SW 1271 (cell line): ENCODE measurements at places on chromosomes 3 and 15.

DNA sequence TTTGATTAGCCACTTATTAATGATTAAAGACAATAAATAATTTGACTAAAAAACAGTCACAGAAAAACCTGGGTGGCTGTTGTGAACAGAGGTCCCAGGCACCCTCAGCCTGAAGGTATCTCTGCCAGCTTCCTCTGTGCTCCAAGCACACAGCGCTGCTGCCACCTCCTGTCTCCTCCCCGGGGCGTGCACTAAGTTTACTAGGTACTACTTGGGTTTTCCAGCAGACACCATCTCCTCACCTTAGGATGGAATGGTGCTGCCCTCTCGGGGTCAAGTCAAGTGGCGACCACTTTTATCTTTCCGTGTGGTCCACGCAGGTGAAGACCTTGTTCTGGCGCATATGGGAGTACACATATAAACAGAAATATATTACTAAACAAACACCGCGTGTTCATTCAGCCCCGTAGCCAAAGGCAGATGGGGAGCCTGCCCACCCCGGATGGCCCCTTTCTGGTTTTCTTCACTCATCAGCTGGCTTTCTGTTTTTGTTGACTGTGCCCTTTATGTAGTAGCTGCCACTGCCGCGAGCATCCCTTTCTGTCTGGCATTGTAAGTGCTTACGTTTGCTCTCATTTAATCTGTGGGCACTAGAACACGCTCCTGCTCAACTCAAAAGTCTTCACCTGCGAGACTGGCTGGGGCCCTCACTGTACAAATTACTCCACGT lies 128.0 kb downstream of the LRIG1 start:
- no peak for DNase-seq

GRCh38 chr3:38958026-38958720 lies 93.6 kb downstream of the SCN11A start:
- no peak for DNase-seq

DNA sequence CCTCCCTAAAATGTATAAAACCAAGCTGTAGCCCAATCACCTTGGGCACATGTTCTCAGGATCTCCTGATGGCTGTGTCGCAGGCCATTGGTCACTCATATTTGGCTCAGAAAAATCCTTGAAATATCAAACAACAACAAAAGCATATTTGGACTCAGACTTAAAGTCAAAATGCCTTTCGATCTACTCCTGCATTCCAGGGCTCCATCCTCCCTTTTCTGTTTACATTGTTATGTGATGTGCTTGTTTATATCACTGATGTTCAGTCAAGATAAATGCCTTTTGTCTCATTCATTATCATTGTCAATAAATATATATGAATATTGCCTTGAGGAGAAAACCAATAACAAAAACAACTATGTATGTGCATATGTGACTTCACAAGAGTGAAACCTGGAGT lies 31.7 kb downstream of the HGD start:
- no peak for DNase-seq

DNA sequence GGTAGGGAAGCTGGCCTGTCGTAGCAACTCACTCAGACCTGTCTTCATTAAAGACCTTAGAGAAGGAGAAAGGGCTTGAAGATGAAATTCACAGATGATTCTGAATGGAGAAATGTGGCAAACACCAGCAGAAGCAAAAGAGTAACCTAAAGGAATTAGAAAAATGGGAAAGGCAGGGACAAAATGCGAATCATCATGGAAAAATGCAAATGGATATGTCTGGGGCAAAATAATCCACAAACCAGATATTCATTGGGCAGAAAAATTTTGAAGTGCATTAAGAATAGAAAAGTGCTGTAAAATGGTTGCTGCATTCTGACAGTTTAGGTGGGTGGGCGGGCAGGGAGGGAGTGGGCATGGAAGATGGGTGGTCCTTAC lies 156.9 kb upstream of the RASGRP1 start:
- no peak for DNase-seq

DNA sequence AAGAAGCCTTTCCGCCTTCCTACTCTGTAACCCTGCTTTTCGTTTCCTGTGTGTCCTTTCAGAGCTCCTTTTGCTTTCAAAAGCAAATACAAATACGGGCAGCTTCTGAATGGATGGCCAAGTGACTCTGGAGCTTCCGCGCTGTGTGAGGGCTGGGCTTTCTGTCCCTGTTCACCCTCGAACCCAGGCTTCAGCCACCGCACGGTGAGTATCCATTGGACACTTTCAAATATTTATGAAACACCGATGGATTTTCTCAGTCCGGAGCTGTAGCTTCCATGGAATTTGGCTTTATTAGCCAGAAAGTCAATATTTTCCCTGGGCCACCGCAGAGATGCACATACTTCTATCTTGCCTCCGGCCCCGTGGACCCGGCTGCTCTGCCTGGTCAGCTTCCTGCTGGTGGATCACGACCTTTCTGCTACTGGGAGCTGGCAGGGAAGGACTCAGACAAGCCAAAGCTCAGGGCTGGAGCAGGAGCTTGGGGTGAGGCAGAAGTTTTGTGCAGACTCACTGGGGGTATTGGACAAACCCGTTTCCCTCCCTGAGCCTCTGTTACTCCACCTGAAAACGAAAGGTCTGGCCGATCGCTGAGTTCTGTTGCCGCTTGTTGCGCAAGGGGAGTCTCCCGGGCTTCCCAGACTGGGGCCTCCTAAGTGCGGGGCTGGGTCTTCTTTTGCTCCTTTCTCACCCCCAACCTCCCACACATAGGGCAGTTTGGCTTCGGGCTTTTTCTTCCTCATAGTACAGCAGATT lies 63.6 kb downstream of the LINGO1 start:
- DNase-seq, result no peak

DNA sequence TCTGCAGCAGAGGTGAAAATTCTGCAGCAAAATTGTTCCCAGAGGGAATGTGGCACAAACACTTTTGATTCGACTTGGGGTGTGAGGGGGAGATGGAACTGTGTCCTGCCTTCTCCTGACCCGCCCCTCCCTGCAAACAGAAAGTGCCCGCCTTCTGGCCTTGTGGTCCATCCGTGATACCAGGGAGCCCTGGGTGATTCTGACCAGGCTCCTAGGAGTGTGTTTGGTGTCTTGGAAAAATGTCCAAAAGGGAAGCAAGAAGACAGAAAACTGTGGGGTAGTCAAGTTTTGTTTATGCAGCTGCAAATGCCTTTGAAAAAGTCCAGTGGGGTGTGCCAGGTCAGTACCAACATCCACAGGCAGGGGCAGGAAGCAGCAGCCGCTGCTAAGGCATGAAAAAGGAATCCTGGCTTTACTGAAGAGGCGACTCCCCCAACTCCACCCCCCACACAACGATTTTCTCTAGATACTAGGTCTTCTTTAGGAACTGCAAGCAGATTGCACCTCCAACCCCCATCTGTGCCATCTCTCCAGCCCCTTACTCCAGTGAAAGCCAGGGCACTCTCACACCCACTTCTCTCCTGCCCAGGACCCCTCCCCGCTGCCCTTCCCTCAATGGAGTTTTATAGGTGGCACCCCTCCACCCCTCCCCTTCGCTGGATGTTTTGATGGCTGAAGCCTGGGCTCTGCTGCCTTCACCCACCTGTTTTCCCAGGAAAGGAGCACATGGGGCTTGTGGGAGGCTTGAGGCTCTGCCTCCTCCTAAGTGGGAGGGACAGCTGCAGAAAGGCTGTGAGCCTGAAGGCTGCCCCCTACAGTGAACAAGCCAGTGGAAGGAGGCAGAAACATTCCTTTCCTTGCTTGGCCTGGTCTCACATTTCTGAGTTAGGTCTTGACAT lies 82.4 kb upstream of the HERC1 start:
- no peak for DNase-seq

DNA sequence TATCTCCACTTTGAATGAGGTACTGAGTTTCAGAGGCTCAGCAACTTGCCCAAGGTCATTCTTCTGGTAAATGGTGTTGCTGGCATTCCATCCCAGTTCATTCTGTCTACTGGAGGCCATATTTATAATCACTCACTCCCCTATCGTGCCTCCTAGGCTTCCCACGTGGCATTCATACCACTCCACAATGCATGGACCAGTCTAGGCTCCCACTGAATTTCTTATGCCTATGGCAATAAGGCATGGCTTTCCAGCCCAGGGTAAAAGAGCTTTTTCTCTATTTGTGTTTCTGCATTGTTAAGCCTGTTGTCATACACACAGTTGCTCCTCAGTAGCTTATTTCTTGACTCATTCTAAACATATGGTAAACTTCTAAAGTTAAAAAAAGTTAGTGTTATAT lies 19.9 kb downstream of the BBX start:
- no peak for DNase-seq

GRCh38 chr3:38643090-38643489 lies 6.4 kb downstream of the SCN5A start:
- no peak for DNase-seq

DNA sequence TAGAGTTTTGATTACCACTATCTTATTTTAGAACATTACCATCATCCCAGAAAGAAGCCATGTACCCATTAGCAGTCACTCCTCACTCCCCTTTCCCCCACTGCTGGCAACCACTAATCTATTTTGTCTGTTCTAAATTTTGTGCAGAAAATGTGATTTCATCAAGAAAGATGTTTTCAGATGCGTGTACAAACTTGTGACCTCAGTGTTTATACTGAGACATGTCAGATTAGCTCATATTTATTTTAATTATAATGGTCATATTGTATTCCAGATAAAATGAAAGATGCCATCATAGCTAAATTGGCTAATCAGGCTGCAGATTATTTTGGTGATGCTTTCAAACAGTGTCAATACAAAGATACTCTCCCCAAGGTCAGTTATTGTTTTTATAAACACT lies 27.8 kb downstream of the PDCD6IP start:
- DNase-seq, result no peak

- DNase-seq, result no peak
These were observed 163.3 kb downstream of the AKAP13 start for GRCh38 chr15:85543741-85544155.
